ENCODE measurements at places on chromosomes 2 and 18. TPM values are rescaled to one million over a fixed set of nuclear protein-coding genes. Genes with fewer than 3 reads are reported as not detected.

GRCh38 chr2:214801068-214801467, 8.4 kb downstream of the BARD1 start:
- no peak overlapping the region for H3K27ac ChIP-seq
- peaks cover 2% of the 10 kb centered on the region for H3K36me3 ChIP-seq
- no peak overlapping the region for H3K4me3 ChIP-seq
- no peak for DNase-seq
- no peaks in the 10 kb centered on the region for H3K27me3 ChIP-seq

DNA sequence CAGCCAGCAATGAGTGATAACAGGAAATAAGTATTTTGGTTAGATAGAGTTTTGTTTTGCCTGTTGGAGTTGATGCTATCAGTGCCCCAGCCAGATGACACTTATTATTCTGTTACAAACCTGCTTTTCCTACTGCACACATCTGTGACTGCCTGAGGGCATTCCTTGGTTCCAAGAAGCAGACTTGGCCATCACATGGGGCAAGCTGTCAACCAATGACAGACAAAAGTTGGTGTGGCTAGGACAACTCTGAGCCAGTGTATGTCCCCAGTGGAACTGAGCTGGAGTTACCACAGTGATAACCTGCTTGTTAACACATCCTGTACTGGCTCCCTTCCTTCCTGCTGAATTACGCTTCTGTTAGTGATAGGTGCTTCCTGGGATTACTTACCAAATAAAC, 54.5 kb downstream of the FAM171B start:
- H3K4me1 ChIP-seq = no peaks in the 10 kb centered on the region
- no peaks in the 10 kb centered on the region for H3K36me3 ChIP-seq
- no peak for DNase-seq
- H3K27me3 ChIP-seq = no peaks in the 10 kb centered on the region
- H3K4me3 ChIP-seq = no peak overlapping the region

DNA sequence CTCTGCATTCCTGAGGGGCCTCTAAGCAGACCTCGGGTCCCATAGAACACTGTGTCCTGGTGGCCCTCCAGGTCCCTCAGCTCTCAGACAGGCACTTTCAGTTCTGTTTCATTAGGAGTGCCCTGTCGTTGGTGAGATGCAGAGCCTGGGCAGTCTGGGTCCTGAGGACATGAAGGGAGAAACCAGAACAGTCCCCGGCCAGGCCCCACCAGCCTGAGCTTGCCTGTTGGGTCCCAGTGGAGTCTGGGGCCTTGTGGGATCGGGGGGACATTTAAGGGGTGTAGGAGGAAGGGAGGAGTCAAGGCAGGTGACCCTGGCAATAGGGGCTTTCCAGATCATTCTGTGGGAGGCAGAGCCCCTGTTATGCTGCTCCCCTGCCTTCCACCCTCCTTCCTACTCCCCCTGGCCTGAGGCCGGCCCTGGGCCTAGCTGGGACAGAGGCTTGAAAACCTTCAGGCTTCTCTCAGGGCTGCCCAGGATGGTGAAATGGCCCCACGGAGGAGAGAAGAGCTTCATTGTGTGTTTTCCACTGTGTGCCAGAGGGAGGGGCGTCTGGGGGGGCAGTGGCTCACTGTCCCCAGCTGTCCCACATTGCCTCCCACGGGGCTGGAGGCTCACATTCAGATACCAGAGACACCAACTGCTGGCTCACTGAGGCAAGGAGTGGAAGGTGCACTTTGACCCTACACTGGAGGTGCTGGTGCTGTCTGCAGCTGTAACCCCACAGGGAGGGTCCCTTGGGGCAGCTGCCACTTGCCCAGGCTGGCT, 26.6 kb upstream of the CATIP start:
- no peaks in the 10 kb centered on the region for H3K27me3 ChIP-seq
- H3K4me3 ChIP-seq = no peak overlapping the region
- H3K4me1 ChIP-seq = no peaks in the 10 kb centered on the region
- H3K27ac ChIP-seq = no peak overlapping the region
- H3K36me3 ChIP-seq = no peaks in the 10 kb centered on the region

- peaks cover 10% of the 10 kb centered on the region for H3K4me1 ChIP-seq
- DNase-seq = no peak
- H3K4me3 ChIP-seq = peak overlapping the region; percentile 73
- H3K36me3 ChIP-seq = no peaks in the 10 kb centered on the region
- peak overlapping the region; percentile 81 for H3K27ac ChIP-seq
Measured at GRCh38 chr18:50879302-50880118, 592 bp downstream of the ME2 start.

- no peak for DNase-seq
- H3K36me3 ChIP-seq = no peaks in the 10 kb centered on the region
- H3K27me3 ChIP-seq = no peaks in the 10 kb centered on the region
Measured at GRCh38 chr2:84088656-84089055, 370.4 kb downstream of the SUCLG1 start.

- no peak overlapping the region for H3K4me3 ChIP-seq
- no peaks in the 10 kb centered on the region for H3K36me3 ChIP-seq
- H3K4me1 ChIP-seq = no peaks in the 10 kb centered on the region
- H3K27ac ChIP-seq = no peak overlapping the region
- no peak for DNase-seq
- H3K27me3 ChIP-seq = no peaks in the 10 kb centered on the region
Measured at GRCh38 chr2:133378386-133378785, 189.9 kb downstream of the NCKAP5 start.

GRCh38 chr2:226378753-226379705, 420.6 kb downstream of the IRS1 start:
- H3K27ac ChIP-seq = no peak overlapping the region
- no peak for DNase-seq
- H3K36me3 ChIP-seq = no peaks in the 10 kb centered on the region
- no peak overlapping the region for H3K4me3 ChIP-seq
- no peaks in the 10 kb centered on the region for H3K27me3 ChIP-seq

DNA sequence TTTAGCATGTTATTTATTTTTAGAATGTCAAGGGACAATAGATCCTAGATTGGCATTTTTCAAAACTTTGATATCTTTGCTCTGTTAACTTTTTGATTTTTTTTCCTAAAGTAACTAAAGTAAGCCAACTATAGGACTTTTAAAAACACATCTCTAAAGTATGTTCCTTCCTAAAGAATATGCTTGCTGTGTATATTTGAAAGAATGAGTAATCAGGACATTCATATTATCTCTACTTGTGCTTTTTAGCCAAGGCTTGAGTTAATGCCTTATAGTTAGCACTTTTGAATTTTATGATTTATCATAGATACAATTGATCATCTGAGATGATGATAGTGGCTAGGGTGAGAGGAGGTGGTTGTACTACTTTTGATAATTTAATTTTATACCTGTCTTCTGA, 93.6 kb downstream of the BABAM2 start:
- H3K27ac ChIP-seq = no peak overlapping the region
- H3K36me3 ChIP-seq = no peaks in the 10 kb centered on the region
- H3K27me3 ChIP-seq = no peaks in the 10 kb centered on the region
- DNase-seq = no peak
- no peak overlapping the region for H3K4me3 ChIP-seq

DNA sequence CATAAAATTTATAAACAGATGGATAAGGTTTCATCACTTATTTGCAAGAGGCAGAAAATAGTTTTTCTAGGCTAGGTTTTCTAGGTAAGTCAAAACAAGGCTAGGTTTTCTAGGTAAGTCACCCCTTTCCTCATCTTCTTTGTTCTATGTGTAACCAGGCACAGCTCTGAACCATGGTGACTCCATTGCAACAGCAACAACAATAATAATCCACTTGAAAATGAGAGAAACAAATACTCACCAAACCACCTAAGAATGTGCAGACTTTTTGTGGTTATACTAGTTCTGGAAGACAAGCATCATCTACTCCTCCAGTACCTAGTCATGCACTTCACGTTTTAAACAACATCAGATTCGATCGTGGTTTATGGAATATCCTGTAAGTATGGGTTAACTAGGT, 237.4 kb upstream of the ACVR2A start:
- DNase-seq = no peak
- no peak overlapping the region for H3K27ac ChIP-seq
- no peaks in the 10 kb centered on the region for H3K4me1 ChIP-seq
- H3K4me3 ChIP-seq = no peak overlapping the region
- no peaks in the 10 kb centered on the region for H3K27me3 ChIP-seq

- H3K36me3 ChIP-seq = no peaks in the 10 kb centered on the region
- H3K4me3 ChIP-seq = no peak overlapping the region
- no peak overlapping the region for H3K27ac ChIP-seq
- no peak for DNase-seq
Measured at GRCh38 chr2:136750065-136750464, 15.3 kb upstream of the THSD7B start.

DNA sequence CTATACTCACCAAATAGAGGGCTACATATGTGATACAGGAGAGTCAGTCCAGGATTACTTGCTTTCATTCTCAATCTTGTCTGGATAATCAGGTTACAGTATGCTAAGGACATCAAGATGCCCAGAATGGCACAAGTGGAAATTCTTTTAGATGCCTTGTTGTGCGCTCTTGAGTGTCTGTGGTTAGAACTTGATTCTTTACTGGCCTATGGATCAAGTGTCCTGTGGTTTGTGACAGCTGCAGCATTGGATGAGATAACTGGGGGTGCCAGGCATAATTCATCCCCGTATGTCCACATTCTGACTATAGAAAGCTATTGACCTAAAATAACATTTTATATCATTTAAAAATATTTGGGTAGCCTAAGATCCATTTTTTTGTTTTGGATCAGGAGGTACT, 40.1 kb downstream of the CDC42EP3 start:
- H3K4me3 ChIP-seq = no peak overlapping the region
- no peaks in the 10 kb centered on the region for H3K36me3 ChIP-seq
- no peaks in the 10 kb centered on the region for H3K4me1 ChIP-seq
- H3K27ac ChIP-seq = no peak overlapping the region

DNA sequence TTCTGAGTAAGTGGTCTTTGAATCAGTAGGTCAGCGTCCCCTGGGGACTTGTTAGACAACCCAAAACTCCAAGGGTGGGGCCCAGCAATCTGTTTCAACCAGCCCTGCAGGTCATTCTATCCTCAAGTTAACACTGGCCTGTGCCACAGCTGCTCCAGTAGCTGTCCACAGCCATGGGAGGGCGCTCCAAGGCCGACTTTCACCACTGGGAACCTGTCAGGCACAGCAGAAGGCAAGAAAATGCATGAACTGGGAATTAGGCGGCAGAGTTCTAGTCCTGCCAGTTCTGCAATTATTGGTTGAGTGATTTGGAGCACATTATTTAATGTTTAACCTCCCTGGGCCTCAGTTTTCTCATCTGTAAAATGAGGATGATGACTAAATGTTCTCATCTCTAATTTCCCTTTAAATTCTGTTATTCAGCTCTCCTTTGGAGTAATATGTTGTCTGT, 17.4 kb upstream of the MRPL33 start:
- peak; percentile 56 for DNase-seq
- no peaks in the 10 kb centered on the region for H3K27me3 ChIP-seq
- H3K4me3 ChIP-seq = no peak overlapping the region
- peaks cover 25% of the 10 kb centered on the region for H3K4me1 ChIP-seq
- H3K36me3 ChIP-seq = no peaks in the 10 kb centered on the region

GRCh38 chr2:191650896-191651773, 26.8 kb upstream of the NABP1 start:
- no peaks in the 10 kb centered on the region for H3K36me3 ChIP-seq
- no peaks in the 10 kb centered on the region for H3K4me1 ChIP-seq
- H3K4me3 ChIP-seq = no peak overlapping the region
- H3K27ac ChIP-seq = no peak overlapping the region
- no peaks in the 10 kb centered on the region for H3K27me3 ChIP-seq

DNA sequence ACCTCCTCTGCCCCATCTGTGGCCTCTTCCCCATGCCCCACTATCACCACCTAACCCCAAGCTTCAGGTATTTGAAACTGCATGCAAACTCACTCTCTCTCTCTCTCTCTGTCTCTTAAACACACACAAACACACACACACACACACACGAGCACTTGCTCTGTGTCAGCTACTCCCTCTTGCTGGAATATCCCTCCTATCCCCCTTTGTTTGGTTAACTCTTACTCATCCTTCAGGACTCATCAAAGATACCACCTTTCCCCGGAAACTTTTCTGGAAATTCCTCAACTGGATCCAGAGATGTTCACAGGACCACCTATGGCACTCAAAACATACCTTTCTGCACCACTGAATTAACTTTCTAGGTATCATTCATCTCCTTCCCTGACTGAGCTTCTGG, 222.8 kb upstream of the TMEM200C start:
- no peaks in the 10 kb centered on the region for H3K36me3 ChIP-seq
- no peak overlapping the region for H3K4me3 ChIP-seq
- H3K27me3 ChIP-seq = no peaks in the 10 kb centered on the region
- DNase-seq = no peak

- H3K36me3 ChIP-seq = no peaks in the 10 kb centered on the region
- no peaks in the 10 kb centered on the region for H3K4me1 ChIP-seq
- no peaks in the 10 kb centered on the region for H3K27me3 ChIP-seq
- H3K27ac ChIP-seq = no peak overlapping the region
- DNase-seq = no peak
Measured at GRCh38 chr2:152019732-152020131, 79.1 kb downstream of the CACNB4 start.

- H3K27ac ChIP-seq = no peak overlapping the region
- H3K4me1 ChIP-seq = no peaks in the 10 kb centered on the region
- DNase-seq = no peak
- H3K27me3 ChIP-seq = 0 out of 2 replicates have a peak, but pooled peaks cover 3% of the 10 kb centered on the region
- no peak overlapping the region for H3K4me3 ChIP-seq
Measured at GRCh38 chr2:59034106-59034505, 793.0 kb upstream of the FANCL start.

- H3K4me1 ChIP-seq = no peaks in the 10 kb centered on the region
- no peak overlapping the region for H3K27ac ChIP-seq
- H3K4me3 ChIP-seq = no peak overlapping the region
- DNase-seq = no peak
Measured at GRCh38 chr2:25257032-25257552, 84.6 kb downstream of the DNMT3A start.

GRCh38 chr18:23810396-23810795, 121.1 kb downstream of the LAMA3 start:
- H3K4me3 ChIP-seq = no peak overlapping the region
- no peaks in the 10 kb centered on the region for H3K36me3 ChIP-seq
- DNase-seq = no peak
- no peaks in the 10 kb centered on the region for H3K27me3 ChIP-seq

NEB gene
- total RNA-seq = 0.34 TPM

CCDC178 gene
- not detected for total RNA-seq

TSPYL6 gene
- not detected for total RNA-seq

CABYR gene
- total RNA-seq = not detected

AQP12A gene
- not detected for total RNA-seq

C2orf92 gene
- 3.0 TPM for total RNA-seq

CHRND gene
- not detected for total RNA-seq

TBC1D8 gene
- 44.0 TPM for total RNA-seq

COLEC11 gene
- 0.15 TPM for total RNA-seq

NPAS2 gene
- 20.4 TPM for total RNA-seq

Data from HCT116 (cell line).